CD4-positive, alpha-beta T cell treated with Interleukin-21 for 1 hour (primary cell): ENCODE measurements at places on chromosomes 5 and 9.

GRCh38 chr9:3732077-3733038 is 206.6 kb upstream of the RFX3 start:
- DNase-seq, result peak; percentile 62

GRCh38 chr5:137287569-137287968 is 211.6 kb downstream of the SPOCK1 start:
- no peak for DNase-seq

GRCh38 chr9:108186642-108187395 is 669.0 kb downstream of the ACTL7B start:
- no peak for DNase-seq

- no peak for DNase-seq
Measured at GRCh38 chr5:821504-821903, 29.3 kb downstream of the ZDHHC11 start.

DNA sequence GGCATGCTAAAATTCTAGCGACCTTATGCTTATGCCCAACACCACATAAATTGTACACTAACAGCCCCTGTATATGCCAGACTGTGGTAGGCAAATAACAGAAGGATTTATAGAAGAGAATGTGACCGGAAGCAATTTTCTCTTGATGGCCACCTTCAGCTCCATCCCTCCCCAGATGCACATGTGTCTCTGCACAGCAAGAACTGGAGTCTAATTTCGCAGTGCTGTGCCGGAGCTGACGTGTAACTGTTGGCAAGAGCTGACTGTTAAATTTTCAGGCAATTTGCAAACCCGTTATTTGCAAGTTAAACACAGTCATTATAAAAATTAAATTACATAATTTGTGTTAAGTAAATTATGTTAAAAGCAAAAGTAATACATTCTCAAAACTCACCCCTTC is 48.4 kb downstream of the PCA3 start:
- no peak for DNase-seq

- DNase-seq, result no peak
Measured at GRCh38 chr5:139061274-139061673, 136.9 kb downstream of the SIL1 start.

- no peak for DNase-seq
Measured at GRCh38 chr9:33524306-33524947, 376 bp downstream of the ANKRD18B start.

GRCh38 chr5:144210655-144211054 is 40.0 kb downstream of the KCTD16 start:
- DNase-seq, result no peak

- no peak for DNase-seq
Measured at GRCh38 chr5:17121776-17122175, 95.7 kb upstream of the BASP1 start.

DNA sequence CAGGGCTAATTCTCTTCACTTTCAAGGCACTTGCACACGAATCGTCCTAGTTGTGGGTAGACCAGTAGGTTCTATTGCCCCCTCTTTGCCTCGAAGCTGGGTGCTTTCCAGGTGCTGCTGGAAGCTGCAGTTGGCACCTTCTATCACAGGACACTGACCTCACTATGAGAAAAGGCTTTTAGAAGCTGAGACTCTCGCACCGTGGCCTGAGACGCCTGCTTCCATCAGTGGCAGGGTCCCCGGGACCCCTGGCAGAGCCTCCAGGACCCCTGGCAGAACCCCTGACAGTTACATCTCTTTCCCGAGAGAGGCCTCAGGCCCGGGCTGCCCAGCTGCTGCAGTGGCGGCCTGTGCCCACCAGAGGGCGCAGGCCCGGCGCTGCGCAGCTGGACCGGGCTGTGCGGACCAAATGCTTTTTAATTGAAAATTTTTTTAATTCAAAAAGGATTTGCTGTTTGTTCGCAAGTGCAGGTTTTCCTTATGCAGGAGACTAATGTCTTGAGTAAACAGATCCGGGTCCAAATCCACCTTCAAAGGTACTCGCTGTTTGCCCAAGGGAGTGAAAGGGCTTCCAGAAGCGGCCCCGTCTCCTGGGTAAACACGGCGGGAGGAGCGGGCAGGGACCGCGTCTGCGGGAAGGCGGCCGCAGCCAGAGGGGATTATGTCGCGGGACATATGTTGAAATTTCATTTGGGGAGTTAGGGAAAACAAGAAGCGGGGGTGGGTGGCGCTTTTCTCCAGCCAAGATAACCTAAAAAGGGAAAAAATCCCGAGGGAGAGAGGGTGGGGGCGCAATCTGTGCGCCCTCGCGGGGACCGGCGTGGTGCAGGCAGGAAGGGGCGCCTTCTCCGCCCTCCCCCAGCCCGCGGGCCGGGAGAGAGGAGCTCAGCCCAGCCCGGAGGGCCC is 114.5 kb upstream of the LMX1B start:
- peak; percentile 47 for DNase-seq

GRCh38 chr5:60323596-60323995 is 376.4 kb downstream of the DEPDC1B start:
- DNase-seq, result no peak

DNA sequence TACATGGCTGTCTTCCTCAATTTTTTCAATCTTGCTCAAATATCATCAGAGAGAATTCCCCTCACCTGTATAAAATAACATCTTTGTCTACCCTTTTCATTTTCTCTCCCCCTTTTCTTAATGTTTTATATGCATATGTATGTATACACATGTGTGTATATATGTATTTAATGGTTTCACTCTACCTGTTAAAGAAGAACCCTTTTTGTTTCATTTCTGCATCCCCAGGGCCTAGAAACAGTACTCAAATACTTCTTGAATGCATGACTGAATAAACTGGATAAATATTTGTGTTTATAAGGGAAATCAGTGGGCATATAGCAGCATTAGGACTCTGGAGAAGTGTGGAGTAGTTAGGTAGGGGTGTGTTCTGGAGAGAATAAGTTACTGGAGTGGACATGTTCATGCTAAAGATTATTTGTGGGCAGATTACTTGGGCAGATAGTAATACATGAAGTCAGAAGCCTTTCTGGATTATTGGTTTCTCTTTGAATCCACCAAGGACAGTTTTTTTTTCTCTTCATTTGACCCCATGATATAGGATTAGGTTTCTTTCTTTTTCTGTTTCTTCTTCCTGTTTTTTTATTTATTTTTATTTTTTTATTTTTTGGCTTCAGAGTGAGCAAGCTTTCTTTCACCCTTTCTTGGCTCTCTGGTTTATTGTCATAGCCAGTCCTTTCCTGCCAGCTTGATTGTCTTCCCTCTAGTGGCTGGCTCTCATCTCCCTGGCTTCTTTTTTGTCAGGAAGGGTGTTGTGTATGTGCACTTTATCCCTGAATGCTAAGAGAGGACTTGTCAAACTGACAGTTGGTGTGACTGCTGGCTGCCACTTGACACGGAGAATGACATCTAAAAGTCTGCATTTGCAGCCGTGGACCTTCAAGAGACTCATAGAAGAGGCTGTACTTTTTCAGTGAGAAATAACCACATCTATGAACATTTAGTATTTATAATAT is 89.3 kb downstream of the ZCCHC7 start:
- no peak for DNase-seq

GRCh38 chr5:96836817-96837216 is 29.1 kb upstream of the ERAP1 start:
- DNase-seq, result no peak

GRCh38 chr9:111599092-111599954 is at the start of gene PTGR1:
Gene PTGR1 (minus strand): TSS chr9:111599647. CDS start chr9:111597422, 2,225 bp downstream.
- DNase-seq, result no peak

- no peak for DNase-seq
Measured at GRCh38 chr9:72928042-72928507, 24.8 kb downstream of the ALDH1A1 start.

DNA sequence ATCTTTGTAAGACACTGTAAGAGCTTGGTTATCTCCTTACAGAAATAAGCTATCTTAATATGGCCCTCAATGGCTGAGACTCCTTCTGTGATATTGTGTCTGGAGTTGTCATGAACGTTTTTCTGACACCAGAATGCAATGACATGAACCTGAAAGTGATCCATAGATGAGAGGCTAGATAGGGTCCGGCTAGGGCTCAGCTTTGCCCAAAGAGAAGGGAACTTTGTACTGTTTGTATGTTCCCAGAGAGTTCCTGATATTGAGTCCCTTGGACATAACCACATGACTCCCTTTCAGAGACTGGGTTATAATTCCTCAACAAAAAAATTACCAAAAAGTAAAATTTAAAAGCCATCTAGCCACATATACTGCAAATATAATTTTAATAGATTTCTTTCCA is 575.8 kb upstream of the CLINT1 start:
- no peak for DNase-seq

GRCh38 chr5:636951-637350 is 24.8 kb downstream of the CEP72 start:
- no peak for DNase-seq

DNA sequence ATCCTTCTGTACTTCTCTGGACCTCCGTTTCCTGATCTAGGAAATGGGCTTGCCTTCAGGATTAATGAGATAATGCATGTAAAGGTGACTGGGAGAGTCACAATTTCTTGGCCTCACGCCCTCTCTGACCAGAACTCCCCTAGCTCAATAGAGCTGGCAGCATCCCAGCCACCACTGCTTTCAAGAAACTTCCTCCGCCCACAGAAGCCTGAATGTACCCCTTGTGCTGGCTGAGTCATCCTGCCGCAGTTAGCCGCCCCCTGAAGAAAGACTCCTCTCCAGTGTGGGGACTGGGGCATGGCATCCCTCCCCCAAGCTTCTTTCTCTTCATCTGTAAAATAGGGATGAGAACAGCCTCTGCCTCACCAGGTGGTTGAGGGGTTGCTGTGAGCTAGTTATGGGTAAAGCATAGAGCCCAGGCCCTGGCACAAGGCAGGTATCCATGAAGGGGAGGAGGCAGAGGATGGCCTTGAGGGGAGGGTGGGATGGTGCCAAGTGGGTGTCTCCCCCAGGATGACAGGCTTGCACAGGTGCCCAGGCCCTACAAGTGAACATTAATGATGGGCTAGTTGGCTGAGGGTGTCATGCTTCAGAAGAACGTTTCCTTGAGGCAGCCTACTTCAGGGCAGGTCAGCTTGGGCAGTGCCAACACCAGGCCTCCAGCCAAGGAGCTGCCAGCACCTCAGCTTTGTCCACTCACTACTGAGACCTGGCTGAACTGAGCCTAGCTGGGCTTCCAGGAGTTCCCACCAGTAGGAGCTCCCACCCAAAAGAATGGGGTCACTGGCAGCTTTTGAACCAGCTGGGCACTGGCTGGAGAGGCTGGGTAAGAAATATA is 3.4 kb downstream of the PDLIM4 start:
- DNase-seq, result no peak

DNA sequence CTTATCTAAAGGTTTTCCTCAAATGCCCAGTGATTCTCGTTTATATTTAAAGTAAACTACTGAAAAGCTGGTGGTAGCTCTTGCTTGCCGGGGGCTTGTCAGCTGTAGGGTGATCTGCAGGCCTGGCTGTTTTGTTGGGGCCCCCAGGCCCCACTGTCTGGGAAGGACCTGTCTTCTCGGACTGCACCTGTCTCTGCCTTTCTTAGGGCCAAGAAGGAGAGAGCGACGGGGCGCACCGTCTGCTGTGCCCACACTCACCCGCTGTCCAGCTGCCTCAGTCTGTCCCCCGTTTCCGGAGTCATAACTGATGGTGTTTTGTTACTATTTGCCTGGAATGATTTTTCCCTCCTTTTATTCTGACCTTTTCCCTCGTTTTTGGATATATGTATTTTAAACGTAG is 94.1 kb upstream of the CACNA1B start:
- DNase-seq, result no peak

DNA sequence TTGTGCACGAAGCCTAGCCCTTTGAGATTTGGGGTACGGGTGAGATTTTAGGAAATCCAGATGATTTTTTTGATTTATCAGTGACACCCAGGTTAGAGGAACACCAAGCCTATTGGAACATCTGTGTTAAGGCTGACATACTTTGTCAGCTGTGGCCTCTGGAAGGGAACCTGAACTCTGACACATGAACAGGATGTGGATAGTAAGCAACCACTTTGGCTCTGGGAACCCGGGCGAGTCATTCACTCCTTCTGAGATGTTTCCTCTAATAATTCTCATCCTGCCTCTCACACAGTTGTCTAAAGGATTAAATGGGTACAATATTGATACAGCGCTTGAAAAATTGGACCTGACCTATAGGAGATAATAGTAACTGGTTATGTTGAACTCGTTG is 67.8 kb downstream of the FGF1 start:
- DNase-seq, result no peak

- DNase-seq, result no peak
Measured at GRCh38 chr5:139022528-139022927, 147.4 kb upstream of the LRRTM2 start.

DNA sequence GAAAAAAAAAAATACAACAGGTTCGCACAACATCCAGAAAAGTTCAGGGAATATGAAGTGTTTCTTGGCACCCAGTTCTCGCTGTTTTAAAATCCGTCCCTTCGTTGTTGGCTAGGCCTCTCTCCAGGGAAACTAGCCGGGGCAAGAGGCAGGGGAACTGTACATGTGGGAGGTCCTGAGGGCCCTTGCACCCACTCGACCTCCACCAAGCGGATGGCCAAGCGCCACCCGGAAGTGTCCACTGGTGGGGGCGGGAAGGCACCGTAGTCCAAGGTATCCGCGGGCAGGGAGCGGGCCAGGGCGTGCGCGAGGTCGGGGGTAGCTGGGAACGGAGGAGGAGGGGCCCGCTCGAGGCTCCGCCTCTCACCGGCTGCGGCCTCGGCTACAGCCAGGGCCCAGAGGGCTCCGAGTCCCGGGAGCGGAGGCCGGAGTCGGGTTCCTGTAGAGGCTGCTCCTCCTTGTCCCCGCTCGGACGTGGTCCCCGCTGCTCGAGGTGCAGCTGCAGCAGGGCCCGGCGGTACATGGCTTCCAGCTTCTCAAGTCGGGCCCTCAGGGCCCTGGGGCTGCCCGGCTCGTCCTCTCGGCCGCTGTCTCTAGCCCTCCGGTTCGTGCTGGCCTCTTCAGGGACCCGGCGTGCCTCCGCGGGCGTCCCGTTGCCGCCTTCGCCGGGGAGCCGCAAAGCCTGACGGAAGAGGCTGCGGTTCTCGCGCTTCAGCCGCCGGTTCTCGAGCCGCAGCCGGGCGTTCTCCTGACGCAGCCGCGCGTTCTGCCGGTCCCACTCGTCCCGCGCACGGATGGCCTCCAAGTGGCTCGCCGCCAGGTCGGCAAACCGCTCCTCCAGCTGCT is 720 bp downstream of the TUSC1 start:
- DNase-seq, result no peak

DNA sequence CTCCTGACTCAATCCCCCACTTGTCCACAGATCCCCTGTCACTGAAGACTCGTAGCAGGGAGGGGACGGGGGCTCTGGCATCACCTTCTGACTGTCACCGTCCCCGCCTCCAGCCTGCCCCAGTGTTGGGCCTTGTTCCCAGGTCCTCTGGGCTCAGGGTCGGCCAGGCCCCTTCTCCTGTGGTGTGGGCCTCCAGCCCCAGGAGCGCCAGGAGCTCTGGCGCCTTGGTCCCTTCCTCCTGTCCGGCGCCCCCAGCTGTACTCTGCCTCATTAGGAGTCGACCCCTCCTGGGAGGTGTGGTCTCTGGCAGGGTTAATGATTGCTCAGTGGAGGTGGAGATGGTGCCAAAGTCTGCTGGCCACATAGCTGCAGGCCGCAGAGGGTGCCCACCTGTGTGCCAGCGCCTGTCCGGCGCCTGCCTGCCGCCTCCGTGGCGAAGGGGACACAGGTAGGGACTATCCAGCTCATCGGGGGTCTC is at the start of gene CDHR2:
CDHR2 (plus strand) TSS at position 376 of the 478 bp plus-strand sequence. CDS start 16,011 bp downstream, outside the sequence.
- DNase-seq, result no peak
